Heart right ventricle (tissue), 16 donors: ENCODE measurements at places on chromosomes 16 and 17. TPM values are rescaled to one million over a fixed set of nuclear protein-coding genes. Genes with fewer than 3 reads are reported as not detected.

DNA sequence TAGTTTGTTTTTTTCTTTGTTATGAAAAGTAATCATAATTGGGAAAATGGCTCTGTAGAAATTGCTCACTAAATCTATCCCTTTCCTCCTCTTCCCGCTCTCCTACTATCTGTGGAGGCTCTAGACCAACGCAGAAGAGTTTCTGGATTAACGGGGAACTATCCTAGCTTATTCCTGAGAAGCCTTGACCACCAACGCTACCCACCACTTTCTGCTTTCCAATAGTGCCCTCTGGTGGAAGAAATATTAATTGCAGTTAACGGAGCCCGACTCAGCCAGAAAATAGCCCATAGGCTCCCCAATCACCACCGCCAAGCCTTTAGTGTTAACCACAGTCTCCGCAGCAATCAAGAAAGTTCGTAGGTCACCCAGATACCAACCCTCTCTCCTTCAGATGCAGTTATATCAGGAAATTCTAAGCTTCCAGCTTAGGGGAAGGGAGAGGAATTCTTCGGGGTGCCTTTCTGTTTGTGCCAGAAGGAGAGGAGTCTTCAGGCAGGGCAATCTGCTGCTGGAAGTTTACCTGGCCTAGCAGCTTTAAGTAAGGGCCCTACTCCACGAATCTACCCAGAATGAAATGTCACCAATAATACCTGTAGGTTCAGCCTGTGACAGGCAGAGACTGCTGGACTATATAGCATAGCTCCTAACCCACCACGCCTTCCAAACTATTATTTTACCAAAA is 23.0 kb upstream of the NSRP1 start:
- peak; percentile 50 for DNase-seq

GRCh38 chr17:17079336-17079735 is 37.1 kb downstream of the MPRIP start:
- DNase-seq, result no peak

GRCh38 chr16:3669082-3669481 is 14.6 kb downstream of the DNASE1 start:
- no peak for DNase-seq

DNA sequence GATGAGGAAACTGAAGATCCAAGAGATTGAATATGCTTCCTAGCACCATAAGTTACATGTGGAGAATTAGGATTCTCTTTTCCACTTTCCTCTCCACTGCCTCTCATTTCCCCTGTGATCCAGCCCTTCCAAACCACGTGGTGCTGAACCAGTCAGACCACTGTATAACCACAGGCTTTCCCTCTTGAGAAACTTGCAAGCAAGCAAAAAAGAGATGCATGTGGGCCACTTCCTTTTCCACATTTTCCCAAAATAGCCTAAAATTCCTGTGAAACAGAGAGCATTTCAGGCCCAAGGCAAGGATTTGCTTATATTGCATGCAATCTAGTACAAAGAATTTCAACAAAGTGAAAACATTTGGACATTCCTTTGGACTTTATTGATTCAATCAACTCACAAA is 59.3 kb upstream of the KSR1 start:
- no peak for DNase-seq

- DNase-seq, result no peak
Observed at GRCh38 chr17:1643999-1644492, 1.5 kb downstream of the SCARF1 start.

- DNase-seq, result no peak
Observed at GRCh38 chr17:49001671-49002070, 4.5 kb downstream of the IGF2BP1 start.

DNA sequence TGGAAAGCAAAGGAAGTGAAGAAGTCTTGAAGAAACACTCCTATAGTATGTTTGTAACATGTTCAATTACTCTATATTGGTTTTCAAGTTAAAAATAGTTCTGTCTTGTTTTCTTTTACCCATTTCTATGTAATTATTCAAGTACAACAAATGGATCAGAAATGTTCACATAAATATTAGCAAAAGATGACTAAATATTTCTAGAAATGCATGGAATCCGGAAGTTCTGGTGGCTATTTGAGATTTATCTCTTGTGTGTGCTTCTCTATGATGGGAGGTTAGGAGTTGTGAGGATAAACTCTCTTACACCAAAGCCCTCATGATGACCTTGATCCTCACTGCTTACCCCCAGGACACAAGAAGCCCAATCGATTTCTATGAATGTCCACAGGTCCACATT is 237.5 kb downstream of the CDH8 start:
- DNase-seq, result no peak

GRCh38 chr16:86567701-86568581 is 1.3 kb downstream of the FOXC2 start:
- DNase-seq, result peak; percentile 51

DNA sequence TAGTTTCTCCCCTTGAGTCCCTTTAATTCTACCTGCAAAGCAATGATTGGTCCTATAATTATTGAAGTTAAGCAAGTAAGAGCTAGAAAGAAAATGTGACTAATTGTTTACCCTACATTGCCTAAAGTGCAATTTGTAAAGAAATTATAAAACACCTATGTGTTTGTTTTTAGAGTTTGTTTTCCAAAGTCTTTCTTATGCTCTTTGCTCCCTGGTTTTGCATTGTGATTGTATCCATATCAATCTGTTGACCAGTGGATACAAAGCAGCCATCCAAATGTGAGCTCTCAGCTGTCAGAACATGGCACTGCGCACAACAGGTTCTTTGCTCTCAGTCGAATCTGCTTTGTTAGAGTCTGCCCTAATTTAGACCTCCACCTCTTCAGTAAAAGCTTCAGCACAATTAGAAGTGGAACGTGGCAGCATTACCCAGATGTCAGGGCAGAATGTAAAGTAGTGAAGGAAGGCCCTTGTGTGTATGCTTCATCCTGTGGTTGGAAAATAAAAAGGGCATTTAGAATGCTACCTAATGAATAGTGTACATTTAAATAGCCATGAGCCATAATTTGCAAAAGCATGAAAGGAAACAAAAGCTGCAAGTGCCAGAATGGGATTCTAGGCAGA is 70.5 kb downstream of the AATF start:
- DNase-seq, result no peak

DNA sequence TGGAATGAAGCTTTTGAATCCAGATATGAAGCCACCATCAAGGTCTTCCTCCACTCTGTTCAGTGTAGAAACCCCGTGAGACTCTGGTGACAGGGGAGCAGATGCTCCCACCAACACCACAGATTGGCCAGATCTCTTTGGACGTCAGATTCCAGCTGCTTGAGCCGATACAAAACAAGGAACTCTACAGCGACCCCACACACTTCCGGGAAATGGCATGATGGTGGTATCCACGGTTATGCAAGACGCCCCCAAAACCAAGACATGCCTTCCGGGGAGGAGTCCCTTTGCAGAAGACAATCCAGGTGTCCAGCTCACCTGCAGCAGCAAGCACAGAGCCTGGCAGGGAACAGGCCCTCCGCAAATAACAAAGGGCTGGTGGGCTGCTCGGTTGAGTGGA is 19.8 kb upstream of the PITPNA start:
- DNase-seq, result no peak

DNA sequence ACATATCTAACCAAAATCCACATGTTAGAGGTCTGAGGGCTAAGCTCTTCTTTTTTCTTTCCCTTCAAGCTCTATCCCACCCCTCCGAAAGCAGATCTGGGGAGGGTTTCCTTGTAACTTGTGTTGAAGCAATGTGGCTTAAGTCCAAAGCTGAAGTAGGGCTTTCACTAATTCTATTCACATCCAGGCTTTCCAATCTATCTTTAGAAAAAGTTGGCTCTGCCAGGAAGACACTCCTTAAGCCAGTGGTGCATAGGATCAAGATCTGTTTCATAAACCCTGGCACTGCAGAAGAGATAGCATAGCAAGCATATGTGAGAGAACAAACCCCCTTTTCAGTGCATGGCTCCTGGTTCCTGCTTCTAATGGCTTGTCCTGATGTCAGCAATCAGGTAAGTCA is 34.9 kb upstream of the DHX40 start:
- DNase-seq, result no peak

- peak; percentile 34 for DNase-seq
Observed at GRCh38 chr17:19724501-19725420, 8.4 kb upstream of the SLC47A2 start.

DNA sequence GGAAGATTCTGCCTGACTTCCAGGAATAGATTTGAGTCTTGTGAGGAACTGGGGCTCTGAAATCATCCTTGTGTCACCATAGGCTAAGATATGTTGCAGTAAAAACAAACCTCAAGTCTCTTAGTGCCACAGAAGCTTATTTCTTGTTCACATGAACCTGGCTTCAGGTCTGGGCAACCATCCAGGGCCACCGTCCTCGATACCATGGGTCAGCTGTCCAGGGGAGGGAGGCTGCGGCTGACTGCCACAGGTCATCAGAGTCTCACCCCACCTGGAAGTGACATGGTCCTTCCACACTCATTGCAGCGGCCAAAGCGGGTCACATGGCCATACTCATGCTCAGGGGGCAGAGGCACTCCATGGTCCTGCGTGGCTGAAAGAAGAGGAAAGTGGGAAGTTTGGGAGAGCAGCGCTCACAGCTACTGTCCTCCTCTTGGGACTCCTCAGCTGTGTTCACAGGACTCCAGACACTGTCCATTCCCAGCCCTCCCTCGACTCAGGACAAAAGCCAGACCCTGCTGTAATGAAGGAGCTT is 284.5 kb downstream of the CBLN1 start:
- no peak for DNase-seq

GRCh38 chr16:67800338-67800926 is 5.9 kb downstream of the RANBP10 start:
- DNase-seq, result peak; percentile 66

DNA sequence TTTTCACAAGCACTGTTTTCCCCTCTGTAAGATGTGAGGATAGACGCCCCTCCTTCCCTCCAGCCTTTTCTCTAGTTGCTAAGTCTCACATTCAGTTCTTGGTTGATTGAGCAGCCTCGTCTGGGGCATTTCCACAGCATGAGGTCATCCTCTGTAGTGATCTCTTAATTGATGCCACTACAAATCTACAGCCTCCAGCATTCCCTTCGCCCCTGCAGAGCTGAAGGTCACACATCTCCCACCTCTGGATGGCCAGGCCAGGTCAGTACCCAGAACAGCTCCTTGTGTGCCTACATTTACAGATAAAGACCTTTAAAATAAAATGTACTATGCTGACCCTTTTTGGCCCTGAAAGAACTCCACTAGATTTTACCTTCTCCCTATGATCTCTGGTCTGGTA is 32.5 kb upstream of the CDH11 start:
- no peak for DNase-seq

DNA sequence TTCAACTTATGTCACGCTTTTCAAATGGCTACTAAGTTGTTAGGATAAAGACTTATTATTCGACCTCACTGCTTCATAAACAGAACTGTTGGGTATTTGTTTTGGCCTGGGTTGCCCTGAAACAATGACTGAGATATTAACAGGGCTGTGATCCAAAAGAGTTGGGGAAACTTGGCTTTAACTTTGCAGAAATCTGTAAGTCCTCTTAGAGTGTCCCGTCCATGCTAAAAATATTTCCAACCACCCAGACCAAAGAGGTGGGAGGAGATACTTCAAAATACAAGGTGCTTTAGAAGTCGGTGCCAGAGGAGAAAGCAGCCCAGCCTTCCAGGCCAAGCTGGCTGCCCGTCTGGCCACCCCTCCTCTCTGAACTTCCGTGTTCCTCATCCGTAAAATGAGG is 16.1 kb upstream of the SPATA32 start:
- no peak for DNase-seq

- DNase-seq, result no peak
Observed at GRCh38 chr17:28141773-28142172, 99.3 kb downstream of the NLK start.

GRCh38 chr17:61179380-61179806 is 220.2 kb upstream of the TBX2 start:
- DNase-seq, result no peak

- DNase-seq, result no peak
Observed at GRCh38 chr17:61291451-61292285, 108.0 kb upstream of the TBX2 start.

DNA sequence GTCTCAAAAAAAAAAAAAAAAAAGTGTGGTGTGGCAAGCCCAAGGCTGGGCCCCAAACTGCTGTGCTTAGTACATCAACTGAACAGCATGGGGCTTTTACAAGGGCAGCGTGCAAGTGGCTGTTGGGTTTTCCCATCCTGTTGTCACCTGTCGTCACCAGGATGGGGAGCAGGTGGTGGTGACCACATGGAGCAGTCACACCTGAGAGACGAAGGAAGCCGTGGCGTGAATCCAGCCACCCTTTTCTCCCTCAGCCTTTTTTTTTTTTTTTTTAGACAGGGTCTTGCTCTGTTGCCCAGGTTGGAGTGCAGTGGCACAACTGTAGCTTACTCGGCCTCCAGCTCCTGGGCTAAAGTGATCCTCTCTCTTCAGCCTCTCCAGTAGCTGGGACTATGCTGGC is 4.1 kb upstream of the MRPL58 start:
- no peak for DNase-seq

DNA sequence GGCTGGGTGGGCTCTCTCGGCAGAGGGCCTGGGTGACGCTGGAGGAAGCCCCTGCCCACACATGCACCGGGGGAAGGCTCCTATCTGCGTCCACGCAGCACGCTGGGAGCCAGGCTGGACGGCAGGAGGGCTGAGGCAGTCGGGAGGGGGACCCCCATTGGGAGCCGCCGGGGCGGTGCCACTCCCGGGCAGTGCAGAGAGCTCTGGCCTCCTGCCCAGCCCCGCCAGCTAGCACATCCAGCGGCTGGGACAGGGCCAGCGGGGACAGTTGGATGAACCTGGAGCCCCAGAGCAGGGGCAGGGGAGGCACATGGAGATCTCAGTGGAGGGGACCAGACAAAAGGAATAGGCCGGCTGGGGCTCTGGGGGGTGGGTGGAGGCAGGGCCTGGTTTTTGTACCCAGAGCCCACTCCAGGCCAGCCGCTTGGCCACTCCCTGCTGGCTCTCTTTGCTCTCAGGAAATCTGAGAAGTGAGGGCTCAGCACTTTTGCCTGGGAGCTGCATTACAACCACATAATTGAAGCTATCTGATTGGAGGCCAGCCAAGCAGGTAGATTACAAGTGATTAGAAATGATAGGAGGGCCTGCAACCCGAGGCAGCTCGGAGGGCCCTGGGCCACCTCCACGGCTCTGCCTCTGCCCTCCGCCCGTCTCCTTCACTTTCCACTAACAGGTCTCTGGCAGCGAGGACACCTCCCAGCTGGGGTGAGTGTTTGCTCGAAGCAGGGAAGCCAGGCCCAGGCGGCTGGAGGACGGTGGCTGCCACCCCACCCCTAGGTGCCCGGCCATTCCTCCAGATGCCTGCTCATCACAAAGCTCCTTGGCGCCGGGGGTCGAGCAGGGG is 40.1 kb downstream of the ENGASE start:
- DNase-seq, result peak; percentile 65

GRCh38 chr16:58318391-58318790 is 23.6 kb upstream of the PRSS54 start:
- no peak for DNase-seq

DNA sequence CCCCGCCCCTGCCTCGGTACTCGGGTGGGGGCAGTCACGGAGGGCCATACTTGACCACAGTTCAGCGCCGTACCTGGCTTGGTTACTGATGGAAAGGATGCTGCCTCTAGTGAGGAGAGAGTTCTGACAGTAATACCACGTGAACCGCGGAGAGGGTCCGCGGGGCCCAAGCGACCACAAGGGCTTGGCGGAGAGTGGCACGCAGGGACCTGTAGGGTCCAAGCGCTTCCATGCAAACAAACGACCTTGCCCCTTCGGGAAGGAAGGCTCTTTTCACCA is 9.2 kb downstream of the KDM6B start:
- no peak for DNase-seq

The PABPN1L gene
- not detected for polyA plus RNA-seq

The FBXW10 gene
- polyA plus RNA-seq, result 0.03 TPM

The CCL17 gene
- polyA plus RNA-seq, result not detected

The HSPB9 gene
- 0.29 TPM for polyA plus RNA-seq

The PITPNM3 gene
- 0.17 TPM for polyA plus RNA-seq

The KAT2A gene
- 118 TPM for polyA plus RNA-seq

The KCNH6 gene
- polyA plus RNA-seq, result not detected
